ENCODE measurements at places on chromosomes 6 and 20.

DNA sequence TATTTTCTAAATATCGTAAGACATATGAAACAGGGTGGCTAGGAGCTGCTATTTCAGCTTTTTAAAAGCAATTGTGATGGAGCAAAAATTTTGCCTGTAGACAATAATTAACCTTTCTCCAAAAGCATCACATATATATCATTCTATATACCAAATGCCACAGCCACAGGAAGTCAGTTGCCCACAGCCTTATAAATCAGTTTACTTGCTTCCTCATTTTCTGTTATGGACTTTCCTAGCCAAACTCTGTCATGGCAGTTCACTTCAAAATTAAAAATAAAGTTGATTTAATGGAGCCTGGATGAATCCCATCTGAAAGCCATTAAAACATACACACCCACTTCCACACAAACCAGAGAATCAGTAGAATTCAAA, 93.4 kb upstream of the NHSL1 start:
- DNase-seq, result no peak

DNA sequence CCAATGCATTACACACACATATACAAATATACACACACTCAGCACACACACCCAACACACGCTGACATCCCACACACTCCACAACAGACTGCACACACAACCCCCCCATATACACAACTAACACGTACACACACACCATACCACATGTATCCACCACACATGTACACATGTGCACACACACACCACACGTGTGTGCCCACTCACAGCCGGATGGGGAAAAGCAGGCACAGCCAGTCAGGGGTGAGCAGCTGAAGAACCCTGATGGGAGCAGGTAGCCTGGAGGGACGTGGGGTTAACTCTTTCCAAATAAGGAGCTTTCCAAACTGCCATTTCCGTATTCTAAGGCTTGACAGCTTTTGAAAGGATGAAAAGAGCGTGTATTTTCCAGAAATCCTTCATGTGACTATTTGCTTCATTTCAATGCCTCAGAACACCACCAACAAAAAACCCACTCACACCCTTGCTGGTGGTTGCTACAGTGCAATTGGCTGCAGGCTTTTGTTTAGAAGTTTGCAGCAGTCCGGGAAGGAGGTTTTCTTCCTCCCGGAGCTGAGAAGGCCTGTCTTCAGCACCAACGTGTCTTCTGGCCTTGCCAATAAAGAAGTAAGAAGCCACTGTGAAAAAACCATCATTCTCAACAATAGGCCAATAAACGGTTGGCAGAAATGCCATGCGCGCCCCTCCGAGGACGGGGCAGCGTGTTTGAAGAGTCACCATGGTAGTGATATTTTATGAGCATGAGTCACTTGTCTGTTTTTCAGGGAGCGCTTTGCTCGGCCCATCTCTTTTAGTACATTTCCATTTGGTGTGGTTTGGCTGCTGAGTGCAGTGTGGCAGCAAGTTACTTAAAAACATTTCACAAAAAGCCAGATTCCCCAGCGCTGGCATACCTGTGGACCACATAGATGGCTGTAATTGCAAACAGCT, 131.3 kb upstream of the GMDS start:
- no peak for DNase-seq

DNA sequence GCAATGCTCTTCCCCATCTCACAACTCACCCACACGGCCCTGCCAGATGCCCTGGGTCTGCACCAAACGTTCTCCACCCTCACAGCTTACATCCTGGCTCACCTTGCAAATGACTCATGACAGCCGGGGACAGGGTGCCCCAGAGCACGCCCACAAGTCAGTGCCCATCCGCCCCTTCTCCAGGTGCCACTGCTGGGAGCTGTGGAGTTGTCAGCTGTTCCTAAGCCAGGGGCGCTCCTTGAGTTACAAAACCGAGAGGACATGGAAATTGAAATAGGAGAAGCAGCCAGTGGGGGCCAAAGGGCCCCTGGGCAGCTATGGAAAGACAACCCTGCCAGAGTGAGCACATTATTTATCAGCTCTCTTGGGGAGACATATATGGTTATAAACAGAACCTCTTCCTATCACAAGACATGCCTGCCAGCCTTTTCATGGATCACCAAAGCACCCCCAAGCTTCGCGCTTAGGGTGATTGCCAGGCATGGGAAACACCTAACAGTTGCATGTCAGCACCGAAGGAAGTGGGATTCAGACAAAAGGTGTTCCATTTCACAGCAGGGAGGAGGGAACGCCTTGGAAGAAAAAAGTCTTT, 236.8 kb downstream of the LY86 start:
- no peak for DNase-seq

- DNase-seq, result no peak
Observed at GRCh38 chr20:16292226-16292880, 280.9 kb downstream of the KIF16B start.

DNA sequence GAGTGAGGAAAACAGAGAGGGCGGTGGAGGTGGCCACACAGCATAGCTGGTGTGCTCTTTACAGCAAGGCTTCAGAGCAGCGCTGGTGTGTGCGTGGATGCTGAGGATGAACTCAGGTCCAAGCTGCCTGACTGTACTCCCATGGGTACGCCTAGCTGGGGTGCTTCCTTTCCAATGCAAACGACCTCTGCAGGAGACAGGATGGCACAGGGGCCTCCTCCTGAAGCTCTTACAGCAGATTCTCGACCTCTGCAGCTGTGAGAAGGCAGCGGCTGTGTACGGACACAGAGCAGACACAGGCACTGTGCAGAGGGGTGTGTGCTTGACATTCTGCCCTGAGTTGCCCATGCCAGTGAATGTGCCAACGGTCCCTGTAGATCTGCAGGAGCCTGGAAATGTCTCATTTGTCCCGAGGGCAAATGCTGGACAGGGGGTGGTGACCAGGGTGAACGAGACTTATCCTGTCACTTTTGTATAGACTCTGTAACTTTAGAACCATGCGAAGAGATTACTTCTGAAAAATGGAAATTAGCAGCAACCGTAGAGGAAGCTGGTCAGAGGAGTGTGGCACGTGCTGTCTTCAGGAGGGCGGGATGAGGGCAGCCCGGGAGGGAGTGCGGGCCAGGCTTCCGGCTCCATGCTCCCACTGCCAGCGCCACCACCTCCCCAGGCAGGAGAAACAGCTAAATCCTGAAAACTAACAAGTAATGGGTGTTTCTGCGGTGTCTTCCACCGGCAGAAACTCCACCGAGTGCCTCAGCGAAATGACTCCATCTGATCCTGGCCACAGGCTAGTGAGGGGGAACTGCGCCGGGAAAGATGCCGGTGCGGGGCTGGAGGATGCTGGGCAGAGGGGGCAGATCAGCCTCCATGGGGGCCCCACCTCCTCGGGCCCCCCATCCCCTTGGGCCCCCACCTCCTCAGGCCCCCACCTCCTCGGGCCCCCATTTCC, 120.9 kb upstream of the RPS6KA2 start:
- no peak for DNase-seq

DNA sequence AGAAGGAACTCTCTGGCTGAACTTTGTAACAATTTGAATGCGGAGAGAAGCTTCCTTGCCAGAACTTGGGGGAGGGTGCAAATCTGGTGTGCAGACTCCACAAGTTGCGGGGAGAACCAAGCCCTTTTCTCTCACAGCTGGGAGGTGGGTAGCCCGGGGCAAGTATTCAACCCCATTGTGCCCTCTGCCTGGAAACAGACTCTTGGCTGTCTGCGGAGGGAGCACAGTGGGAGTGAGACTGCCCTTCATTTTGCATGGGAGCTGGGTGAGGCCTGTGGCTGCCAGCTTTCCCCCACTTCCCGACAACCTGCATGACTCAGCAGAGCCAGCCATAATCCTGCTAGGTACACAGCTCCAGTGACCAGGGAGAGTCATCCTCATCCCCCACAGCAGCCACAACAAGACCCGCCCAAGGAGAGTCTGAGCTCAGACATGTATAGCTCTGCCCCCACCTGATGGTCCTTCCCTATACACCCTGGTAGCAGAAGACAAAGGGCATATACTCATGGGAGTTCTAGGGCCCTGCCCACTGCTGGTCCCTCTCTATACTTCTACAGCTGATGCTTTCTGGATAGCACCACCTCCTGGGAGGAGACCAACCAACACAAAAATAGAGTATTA, 29.4 kb upstream of the TPD52L1 start:
- DNase-seq, result no peak

GRCh38 chr6:169791721-169792131, 40.3 kb downstream of the ERMARD start:
- no peak for DNase-seq

DNA sequence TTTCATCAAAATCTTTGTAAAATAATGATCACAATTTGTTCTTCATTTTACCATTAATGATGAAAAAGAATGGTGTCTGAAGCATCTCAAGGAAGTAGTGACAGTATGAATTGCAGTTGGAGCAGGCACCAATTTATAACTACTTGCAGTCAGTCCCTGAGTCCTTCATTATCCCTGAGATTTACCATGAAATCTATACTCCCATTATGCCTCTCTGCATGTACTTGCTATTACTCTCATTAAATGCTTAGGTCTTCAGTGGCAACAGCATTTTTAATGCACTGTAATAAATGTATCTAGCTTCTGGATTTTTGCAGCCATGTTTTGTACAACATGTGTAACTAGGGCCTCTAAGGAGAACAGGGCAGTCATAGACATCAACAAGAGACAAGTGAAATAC, 708.8 kb downstream of the EYS start:
- no peak for DNase-seq

- DNase-seq, result no peak
Observed at GRCh38 chr6:88933521-88933920, 29.9 kb downstream of the RNGTT start.

DNA sequence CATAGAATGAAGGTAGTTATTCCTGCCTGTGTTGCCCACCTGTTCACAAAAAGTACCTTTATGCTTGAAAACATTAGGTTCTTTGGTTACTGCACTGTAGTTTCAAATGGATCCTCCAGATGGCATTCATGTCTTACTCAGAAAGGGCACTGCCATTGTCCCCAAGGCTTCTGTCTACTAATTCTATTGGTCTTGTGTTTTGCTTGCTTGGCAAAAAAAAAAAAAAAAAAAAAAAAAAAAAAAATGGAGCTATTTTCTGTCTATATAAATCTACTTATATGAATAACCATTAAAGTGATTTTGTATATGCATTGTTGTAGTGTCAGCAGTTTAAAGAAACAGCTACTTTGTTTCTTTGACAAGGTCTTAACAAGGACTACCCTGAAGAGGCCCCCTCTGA, 12.7 kb upstream of the EFHC1 start:
- DNase-seq, result no peak

- DNase-seq, result no peak
Observed at GRCh38 chr6:155448668-155449449, 6.8 kb downstream of the NOX3 start.

DNA sequence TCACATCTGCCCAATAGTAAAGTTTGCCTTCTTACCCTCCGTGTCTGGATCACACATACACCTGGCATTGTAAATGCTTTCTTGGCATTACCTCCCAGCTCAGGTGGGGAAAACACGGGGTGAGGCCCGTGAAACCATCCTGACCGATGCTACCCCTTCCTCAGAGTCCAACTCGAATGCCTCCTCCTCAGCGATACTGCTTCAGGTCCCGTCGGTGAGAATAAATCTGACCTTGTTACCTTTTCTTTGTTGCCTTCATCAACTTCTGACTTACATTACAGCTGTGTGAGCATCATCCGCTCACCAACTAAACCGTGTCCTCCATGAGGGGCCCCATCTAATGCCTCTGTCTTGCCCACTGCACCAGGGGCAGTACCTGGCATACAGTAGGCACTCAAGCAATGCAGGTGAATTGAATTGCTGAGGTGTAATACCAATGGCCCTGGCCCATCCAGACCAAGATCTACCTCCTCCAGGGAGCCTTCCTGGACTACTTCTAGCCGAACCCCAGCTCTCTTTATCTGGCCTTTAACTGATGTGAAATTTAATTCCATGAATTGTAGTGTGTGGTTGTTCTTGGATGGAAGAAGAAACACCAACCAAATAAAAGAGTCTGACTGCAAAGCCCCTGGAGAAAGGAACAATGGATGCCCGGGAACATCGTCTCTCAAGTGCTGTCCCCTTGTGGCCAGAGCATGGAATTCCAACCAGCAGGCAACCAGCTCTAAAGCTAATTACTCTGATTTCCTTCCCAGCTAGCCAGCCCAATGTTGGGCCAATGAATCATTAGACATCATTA, 141.5 kb downstream of the ANKRD60 start:
- DNase-seq, result peak; percentile 15

- no peak for DNase-seq
Observed at GRCh38 chr20:22243067-22243466, 341.3 kb downstream of the FOXA2 start.

DNA sequence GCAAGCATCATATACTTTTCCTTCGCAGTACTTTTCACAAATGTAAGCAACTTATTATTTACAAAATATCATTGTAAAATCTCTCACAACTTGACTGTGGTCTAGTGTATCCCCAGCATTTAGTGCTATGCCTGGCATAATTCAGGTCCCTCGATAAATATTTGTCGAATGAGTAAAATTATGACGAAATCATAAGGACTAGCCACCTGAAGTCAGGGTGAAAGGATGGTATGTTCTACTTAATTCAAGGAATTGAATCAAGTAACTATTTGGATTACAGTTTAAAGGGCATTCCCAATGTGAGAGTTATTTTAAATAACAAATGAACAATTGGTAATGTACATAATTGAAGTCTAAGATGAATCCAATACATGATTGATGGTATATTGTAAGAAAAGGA, 393.0 kb upstream of the SLC35B3 start:
- no peak for DNase-seq

DNA sequence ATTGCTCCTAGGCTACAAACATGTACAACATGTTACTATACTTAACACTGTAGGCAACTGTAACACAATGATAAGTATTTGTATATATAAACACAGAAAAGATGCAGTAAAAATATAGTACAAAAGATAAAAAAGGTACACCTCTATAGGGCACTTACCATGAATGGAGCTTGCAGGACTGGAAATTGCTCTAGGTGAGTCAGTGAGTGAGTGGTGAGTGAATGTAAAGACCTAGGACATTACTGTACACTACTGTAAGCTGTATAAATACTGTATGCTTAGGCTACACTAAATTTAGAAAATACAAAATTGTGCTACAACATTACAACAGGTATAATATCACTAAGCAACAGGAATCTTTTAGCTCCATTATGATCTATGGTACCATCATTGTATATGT, 312.0 kb upstream of the PREP start:
- DNase-seq, result no peak

GRCh38 chr6:147486683-147487082, 21.8 kb upstream of the SAMD5 start:
- DNase-seq, result no peak

DNA sequence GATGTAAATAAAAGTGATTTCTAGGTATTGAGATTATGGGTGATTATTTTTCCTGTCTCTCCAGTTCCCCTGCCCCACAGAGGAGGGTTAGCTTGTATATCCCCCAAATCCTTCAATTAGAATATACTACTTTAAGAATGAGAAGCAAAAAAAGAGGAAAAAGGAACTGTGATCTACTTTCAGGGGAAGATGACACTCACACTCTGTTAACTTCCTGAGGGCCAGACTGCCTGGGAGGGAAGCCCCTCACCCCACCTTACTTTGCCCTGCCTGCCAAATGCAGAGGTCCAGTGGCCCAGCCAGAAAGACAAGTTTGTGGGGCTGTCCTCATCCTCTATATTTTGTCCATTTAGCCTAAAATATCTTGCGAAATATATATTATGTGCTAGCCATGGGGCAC, 9.2 kb upstream of the LY86 start:
- DNase-seq, result no peak

All from GM18507 (cell line).